Mesothelial cell of epicardium (in vitro differentiated cells): ENCODE measurements at places on chromosomes 2 and 18. TPM values are rescaled to one million over a fixed set of nuclear protein-coding genes. Genes with fewer than 3 reads are reported as not detected.

GRCh38 chr18:47877892-47878291 lies 52.6 kb downstream of the SMAD2 start:
- DNase-seq: no peak
- peak overlapping the region; percentile 47 for H3K27ac ChIP-seq
- H3K36me3 ChIP-seq: peaks cover 15% of the 10 kb centered on the region
- no peaks in the 10 kb centered on the region for H3K27me3 ChIP-seq

DNA sequence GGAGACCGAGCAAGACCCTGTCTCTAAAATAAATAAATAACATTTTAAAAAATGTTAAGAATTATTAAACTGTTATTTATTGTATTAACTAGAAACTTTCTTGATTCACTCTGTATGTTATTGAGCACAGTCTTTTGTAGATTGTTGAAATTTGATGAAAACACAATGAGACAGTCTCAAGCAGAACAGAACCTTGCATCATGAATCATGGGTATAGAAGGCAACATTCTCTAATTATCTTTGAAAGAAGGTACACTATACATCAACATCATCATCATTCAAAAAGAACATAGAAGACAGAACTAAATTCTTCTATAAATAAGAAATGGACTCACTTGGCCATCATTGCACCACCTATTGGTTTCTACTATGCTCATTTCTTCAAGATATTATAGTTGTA lies 67.7 kb downstream of the SLC8A1 start:
- H3K4me1 ChIP-seq: peaks cover 7% of the 10 kb centered on the region
- H3K27me3 ChIP-seq: no peaks in the 10 kb centered on the region
- DNase-seq: no peak
- H3K27ac ChIP-seq: no peak overlapping the region

- no peak overlapping the region for H3K27ac ChIP-seq
- H3K4me1 ChIP-seq: peaks cover 27% of the 10 kb centered on the region
- DNase-seq: no peak
- no peak overlapping the region for H3K4me3 ChIP-seq
- H3K27me3 ChIP-seq: no peaks in the 10 kb centered on the region
Observed at GRCh38 chr2:38504169-38504568, 98.6 kb downstream of the HNRNPLL start.

DNA sequence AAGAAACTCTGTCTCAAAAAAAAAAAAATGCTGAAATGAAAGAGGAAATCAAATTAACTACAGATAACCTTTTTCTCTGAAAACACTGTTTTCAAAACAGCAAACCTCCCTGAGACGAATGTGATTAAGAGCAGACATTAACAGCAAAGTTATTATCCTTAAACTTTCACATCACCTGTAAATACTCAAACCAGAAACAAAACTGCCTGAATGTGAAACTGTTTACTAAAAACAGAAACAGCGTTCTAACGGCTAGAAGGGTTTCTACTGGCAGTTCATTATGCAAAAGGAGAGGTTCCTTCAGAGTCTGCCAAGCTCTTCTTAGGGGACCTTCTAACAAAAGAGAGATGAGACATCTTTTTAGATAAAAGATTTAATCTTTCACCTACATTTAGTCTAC lies 45.9 kb downstream of the PNO1 start:
- no peaks in the 10 kb centered on the region for H3K27me3 ChIP-seq
- peak overlapping the region; percentile 93 for H3K27ac ChIP-seq
- H3K4me3 ChIP-seq: no peak overlapping the region

DNA sequence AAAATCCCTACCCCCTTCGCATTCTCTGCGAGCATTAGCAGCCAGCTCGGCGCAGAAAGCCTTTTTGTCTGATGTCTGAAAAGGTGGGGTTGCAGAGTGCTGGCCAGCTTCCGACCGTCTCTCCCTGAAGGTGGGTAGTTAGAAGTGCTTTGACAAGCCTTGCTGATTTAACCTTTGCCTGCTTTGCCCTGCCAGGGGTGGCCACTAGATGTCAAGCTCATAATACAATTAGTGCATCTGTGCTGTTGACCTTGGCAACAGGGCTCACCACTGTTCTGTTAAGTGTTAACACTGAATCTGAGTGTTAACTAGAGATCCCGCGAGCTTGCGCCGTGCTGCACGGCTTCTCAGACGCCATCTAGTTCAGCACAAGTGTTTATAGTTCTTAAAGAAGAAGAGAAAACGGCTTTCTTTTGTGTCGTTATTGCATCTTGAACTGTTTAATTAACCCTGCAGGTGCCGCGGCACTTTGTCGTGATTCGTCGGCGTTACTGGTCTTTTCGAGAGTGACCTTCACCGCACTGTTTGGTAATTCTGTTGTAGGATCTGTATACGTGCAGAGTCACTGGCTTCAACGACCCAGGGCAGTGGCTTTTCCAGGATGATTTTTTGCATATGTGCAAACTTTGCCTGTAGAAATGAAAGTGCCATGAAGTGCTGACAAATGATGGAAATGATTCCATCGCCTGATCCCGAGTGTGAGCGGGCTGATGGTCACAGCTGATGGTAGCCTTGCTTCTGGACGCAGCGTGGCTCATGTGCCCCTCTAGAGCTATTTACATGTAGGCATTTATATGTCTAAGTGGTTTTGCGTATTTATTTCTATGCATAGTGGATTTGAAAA lies 5.5 kb downstream of the SALL3 start:
- H3K4me1 ChIP-seq: peaks cover 8% of the 10 kb centered on the region
- H3K27me3 ChIP-seq: peaks cover 83% of the 10 kb centered on the region
- no peak overlapping the region for H3K27ac ChIP-seq
- H3K4me3 ChIP-seq: no peak overlapping the region
- H3K36me3 ChIP-seq: no peaks in the 10 kb centered on the region
- DNase-seq: no peak

GRCh38 chr2:71607151-71607889 lies 154.0 kb downstream of the DYSF start:
- peak; percentile 34 for DNase-seq
- peaks cover 2% of the 10 kb centered on the region for H3K27me3 ChIP-seq
- H3K36me3 ChIP-seq: no peaks in the 10 kb centered on the region

DNA sequence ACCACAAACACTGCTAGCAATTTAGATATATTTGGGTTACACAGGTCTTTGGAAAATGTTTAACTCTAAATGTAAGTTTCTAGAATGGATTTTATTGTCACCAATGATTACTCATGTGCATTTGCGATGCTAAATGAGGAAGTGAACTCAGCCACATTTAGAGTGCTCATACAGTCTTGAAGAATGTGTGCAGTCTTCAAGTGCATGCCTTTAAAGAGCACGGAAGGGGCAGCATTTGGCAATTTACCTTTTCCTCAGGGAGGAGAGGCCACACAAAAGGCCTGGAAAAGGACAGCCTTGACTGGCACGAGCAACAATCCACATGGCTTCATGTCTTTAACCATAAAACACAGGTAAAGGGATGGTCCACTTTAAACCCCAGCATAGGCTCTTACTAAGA lies 78.5 kb upstream of the STK17B start:
- H3K27me3 ChIP-seq: no peaks in the 10 kb centered on the region
- peak overlapping the region; percentile 54 for H3K27ac ChIP-seq
- no peak for DNase-seq
- peaks cover 45% of the 10 kb centered on the region for H3K4me1 ChIP-seq
- H3K4me3 ChIP-seq: no peak overlapping the region

DNA sequence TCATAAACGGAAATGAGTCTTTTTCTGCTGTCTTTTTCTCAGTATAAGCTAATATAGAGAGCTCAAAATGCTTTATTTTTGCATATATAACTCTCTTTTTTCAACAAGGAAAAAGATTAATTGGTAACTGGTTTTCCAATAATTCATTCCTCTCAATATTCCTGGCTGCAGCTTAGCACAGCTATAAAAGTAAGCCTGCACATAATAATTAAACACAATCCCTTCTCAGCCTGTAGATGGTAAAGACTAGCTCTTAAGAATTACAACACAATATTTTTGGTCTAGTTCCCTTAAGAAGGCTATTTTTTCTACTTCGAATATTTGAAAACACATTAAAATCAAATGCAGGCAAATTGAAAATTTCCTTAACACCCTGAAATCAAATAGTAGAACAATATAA lies 258.0 kb downstream of the DOK6 start:
- H3K4me1 ChIP-seq: no peaks in the 10 kb centered on the region
- no peak overlapping the region for H3K4me3 ChIP-seq
- no peak overlapping the region for H3K27ac ChIP-seq
- H3K36me3 ChIP-seq: no peaks in the 10 kb centered on the region

DNA sequence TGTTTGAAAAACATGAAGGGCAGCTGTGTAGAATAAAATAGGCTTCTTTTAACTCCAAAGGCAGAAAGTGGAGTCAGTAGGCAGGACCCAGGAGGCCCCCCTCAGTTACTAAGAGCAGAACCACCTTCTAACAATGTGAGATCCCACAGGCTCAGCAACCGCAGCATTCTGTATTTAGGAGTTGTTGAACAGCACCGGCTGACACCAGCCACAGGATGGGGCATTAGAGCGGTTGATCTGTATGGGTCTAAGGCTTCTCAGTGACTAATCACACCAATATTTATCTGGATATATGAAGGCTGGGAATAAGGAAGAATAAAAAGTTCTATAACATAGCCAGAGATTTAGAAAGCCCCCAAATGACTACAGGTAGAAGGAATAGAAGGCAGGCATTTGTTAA lies 51.7 kb downstream of the MYO5B start:
- no peak for DNase-seq
- peaks cover 17% of the 10 kb centered on the region for H3K4me1 ChIP-seq
- no peaks in the 10 kb centered on the region for H3K36me3 ChIP-seq
- H3K4me3 ChIP-seq: no peak overlapping the region
- no peak overlapping the region for H3K27ac ChIP-seq
- H3K27me3 ChIP-seq: no peaks in the 10 kb centered on the region

- H3K4me1 ChIP-seq: peaks cover 5% of the 10 kb centered on the region
- no peak overlapping the region for H3K4me3 ChIP-seq
- H3K27ac ChIP-seq: no peak overlapping the region
- peaks cover 22% of the 10 kb centered on the region for H3K36me3 ChIP-seq
- no peaks in the 10 kb centered on the region for H3K27me3 ChIP-seq
Observed at GRCh38 chr2:24261441-24261840, 86.6 kb downstream of the FAM228A start.

- H3K27me3 ChIP-seq: no peaks in the 10 kb centered on the region
- no peaks in the 10 kb centered on the region for H3K36me3 ChIP-seq
- H3K4me3 ChIP-seq: no peak overlapping the region
- no peak for DNase-seq
- H3K27ac ChIP-seq: no peak overlapping the region
Observed at GRCh38 chr18:48679236-48679635, 140.4 kb downstream of the CTIF start.

DNA sequence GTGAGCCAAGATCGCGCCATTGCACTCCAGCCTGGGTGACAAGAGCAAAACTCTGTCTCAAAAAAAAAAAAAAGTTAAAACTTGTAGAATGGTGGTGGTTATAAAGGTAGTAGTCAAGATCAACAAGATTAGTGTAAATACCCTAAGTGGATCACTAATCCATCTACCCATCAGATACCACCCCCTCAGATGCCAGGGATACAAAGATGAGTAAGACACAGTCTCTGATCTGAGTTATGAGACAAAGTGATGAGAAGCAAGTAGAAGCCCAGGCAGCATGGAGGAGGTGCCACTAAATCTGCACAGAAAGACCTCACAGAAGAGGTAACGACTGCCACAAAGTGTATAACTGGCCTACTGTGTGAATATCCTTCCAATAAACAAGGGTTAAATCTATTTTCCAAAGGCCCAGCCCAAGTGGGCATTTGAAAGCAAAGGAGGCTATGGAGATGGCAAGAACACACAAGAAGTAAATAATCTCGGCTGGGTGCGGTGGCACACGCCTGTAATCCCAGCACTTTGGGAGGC lies 20.2 kb downstream of the NFE2L2 start:
- no peak for DNase-seq
- H3K4me1 ChIP-seq: peaks cover 54% of the 10 kb centered on the region
- H3K4me3 ChIP-seq: no peak overlapping the region
- peaks cover 10% of the 10 kb centered on the region for H3K36me3 ChIP-seq
- peak overlapping the region; percentile 78 for H3K27ac ChIP-seq
- no peaks in the 10 kb centered on the region for H3K27me3 ChIP-seq

DNA sequence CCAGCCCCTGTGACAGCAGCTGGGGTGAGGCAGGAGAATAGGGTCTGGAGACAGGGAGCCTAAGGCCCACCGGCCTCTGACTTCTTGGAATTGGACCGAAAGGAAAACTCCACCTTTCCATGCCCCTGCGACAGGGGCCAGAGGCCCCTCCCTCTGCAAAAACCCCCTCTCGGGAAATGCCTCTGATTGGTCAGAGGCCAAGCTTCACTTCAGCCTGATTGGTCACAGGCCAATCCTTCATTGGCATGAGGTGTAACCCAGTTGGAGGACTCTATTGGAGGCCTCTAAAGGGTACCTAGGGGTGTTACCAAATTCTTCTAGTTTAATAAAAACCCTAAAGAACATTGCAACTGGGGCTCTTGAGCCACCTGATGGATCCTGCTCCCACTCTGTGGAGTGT lies 5.7 kb upstream of the ACKR3 start:
- H3K4me1 ChIP-seq: peaks cover 57% of the 10 kb centered on the region
- DNase-seq: no peak
- H3K4me3 ChIP-seq: no peak overlapping the region
- peaks cover 3% of the 10 kb centered on the region for H3K36me3 ChIP-seq
- H3K27ac ChIP-seq: no peak overlapping the region

GRCh38 chr2:71796174-71796593 lies 342.8 kb downstream of the DYSF start:
- DNase-seq: no peak
- no peaks in the 10 kb centered on the region for H3K27me3 ChIP-seq
- no peak overlapping the region for H3K27ac ChIP-seq
- H3K36me3 ChIP-seq: no peaks in the 10 kb centered on the region
- no peak overlapping the region for H3K4me3 ChIP-seq

GRCh38 chr18:43952398-43952797 lies 675.1 kb upstream of the SYT4 start:
- no peaks in the 10 kb centered on the region for H3K4me1 ChIP-seq
- H3K27ac ChIP-seq: no peak overlapping the region
- no peak overlapping the region for H3K4me3 ChIP-seq
- peaks cover 7% of the 10 kb centered on the region for H3K27me3 ChIP-seq
- H3K36me3 ChIP-seq: peaks cover 3% of the 10 kb centered on the region
- no peak for DNase-seq

DNA sequence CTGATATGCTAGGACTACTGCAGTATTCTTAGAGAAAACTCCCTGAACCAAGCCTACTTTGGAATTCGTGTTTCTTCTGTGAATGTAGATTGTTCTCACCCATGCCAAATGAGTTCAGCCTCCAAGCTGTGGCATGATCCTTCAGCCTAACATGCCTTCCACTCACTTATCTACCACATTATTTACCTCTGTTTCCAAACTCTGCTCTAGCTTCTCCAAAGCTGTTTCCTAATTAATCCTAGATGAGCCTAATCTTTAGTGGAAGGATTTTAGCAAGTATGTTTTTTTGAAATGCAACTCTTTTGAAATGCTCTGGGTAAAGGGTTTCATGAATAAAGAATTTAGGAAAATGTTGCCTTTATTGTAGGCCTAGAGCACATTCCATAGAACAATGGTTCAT lies 152.9 kb upstream of the MMADHC start:
- no peak overlapping the region for H3K4me3 ChIP-seq
- no peak overlapping the region for H3K27ac ChIP-seq
- peaks cover 35% of the 10 kb centered on the region for H3K4me1 ChIP-seq
- peaks cover 8% of the 10 kb centered on the region for H3K36me3 ChIP-seq
- H3K27me3 ChIP-seq: no peaks in the 10 kb centered on the region

Gene CHRNA1
- 0.16 TPM in 1 of 3 replicates, not detected in the others for total RNA-seq

Gene TLX2
- 0.18 TPM in 1 of 3 replicates, not detected in the others for total RNA-seq

Gene CYP20A1
- total RNA-seq: 20.0 to 21.1 TPM (median 20.6 TPM) in 3 replicates

Gene RESP18
- total RNA-seq: not detected in 3 replicates

Gene SULT1C4
- total RNA-seq: 16.0 to 17.5 TPM (median 17.5 TPM) in 3 replicates

Gene CDK5R2
- 0.69 to 0.97 TPM (median 0.90 TPM) in 3 replicates for total RNA-seq

Gene LDAH
- total RNA-seq: 22.6 to 28.9 TPM (median 27.4 TPM) in 3 replicates

Gene SLC14A1
- 0.20 TPM in 1 of 3 replicates, not detected in the others for total RNA-seq

Gene CTAGE1
- total RNA-seq: 0.07 to 0.13 TPM (median 0.11 TPM) in 3 replicates

Gene ATP6V1B1
- 0.44 to 0.66 TPM in 2 of 3 replicates, not detected in the other for total RNA-seq

Gene GTF3C2
- 87.5 to 90.1 TPM (median 89.3 TPM) in 3 replicates for total RNA-seq
